ENCODE measurements at places on chromosomes 3 and 15.

DNA sequence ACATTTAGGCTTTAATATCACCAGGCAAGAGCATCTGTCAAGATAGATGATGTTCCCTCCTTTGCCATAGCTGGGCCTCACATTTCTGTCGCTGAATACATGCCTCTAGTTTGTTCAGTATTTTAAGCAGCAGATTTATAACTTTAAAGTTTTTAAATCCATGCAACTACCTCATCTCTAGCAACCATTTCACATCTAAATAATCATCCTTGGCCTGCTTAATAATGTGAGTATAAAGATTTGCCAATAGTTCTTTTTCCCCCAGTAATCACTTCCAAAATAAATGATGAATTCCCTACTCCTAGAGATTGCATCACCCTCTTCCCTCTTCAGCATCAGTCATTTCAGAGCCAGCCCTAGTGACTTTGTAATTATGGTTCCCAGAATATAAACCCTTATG is 36.2 kb upstream of the FILIP1L start:
- peak; percentile 62 for DNase-seq

- no peak for DNase-seq
Observed at GRCh38 chr15:79897701-79898113, 893 bp upstream of the MTHFS start.

GRCh38 chr15:80199366-80199765 is 46.6 kb downstream of the FAH start:
- no peak for DNase-seq

- peak; percentile 90 for DNase-seq
Observed at GRCh38 chr15:58361273-58361759, 70.5 kb upstream of the LIPC start.

All from fibroblast of upper back skin (primary cell).